ENCODE measurements at places on chromosomes 5 and 9. TPM values are rescaled to one million over a fixed set of nuclear protein-coding genes. Genes with fewer than 3 reads are reported as not detected.

The C5orf52 gene
- total RNA-seq, result not detected

The HACD4 gene
- total RNA-seq, result 14.5 TPM

The CDX1 gene
- 0.21 TPM for total RNA-seq

The PDZD2 gene
- 8.1 TPM for total RNA-seq

The LCN9 gene
- not detected for total RNA-seq

The DOCK8 gene
- 12.5 TPM for total RNA-seq

The LTC4S gene
- 1.8 TPM for total RNA-seq

The SOHLH1 gene
- total RNA-seq, result not detected

The ADAMTS19 gene
- 107 TPM for total RNA-seq

The KIF20A gene
- 25.4 TPM for total RNA-seq

The BNIP1 gene
- 15.1 TPM for total RNA-seq

The FBP2 gene
- total RNA-seq, result 2.2 TPM

The RPS14 gene
- total RNA-seq, result 2,233 TPM

The SLCO4C1 gene
- 1.4 TPM for total RNA-seq

The GRXCR2 gene
- total RNA-seq, result not detected

The SYK gene
- total RNA-seq, result 12.1 TPM

The LCN1 gene
- not detected for total RNA-seq

The CHSY3 gene
- 23.4 TPM for total RNA-seq

GRCh38 chr9:138067613-138068367 lies 190.2 kb downstream of the CACNA1B start:
- DNase-seq, result no peak

GRCh38 chr5:1318659-1319251 lies 23.9 kb upstream of the TERT start:
- no peak for DNase-seq

- no peak for DNase-seq
Observed at GRCh38 chr5:128956164-128956563, 9.1 kb upstream of the SLC27A6 start.

GRCh38 chr9:102049586-102050246 lies 311.3 kb upstream of the GRIN3A start:
- no peak for DNase-seq

DNA sequence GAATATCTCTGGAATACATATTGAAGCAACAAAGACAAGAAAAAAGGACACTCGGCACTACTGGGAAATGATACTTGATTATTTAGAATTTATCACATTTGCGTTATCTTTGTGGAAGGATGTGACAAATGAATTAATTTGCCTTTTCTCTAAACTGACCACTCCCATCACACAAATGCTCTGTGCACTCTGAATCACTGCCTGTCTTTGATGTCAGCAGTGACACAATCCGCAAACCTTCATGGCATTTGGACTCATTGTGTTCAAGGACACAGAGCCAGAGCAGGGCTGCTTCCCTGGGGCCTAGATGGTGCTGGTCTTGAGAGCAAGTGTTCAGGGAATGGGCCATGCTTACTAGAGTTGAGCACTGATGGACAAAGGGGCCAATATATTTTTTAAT lies 4.9 kb upstream of the KIF4B start:
- no peak for DNase-seq

GRCh38 chr9:27549196-27549755 lies 19.7 kb upstream of the MOB3B start:
- DNase-seq, result peak; percentile 36

GRCh38 chr5:118211606-118212005 lies 776.7 kb downstream of the DTWD2 start:
- no peak for DNase-seq

DNA sequence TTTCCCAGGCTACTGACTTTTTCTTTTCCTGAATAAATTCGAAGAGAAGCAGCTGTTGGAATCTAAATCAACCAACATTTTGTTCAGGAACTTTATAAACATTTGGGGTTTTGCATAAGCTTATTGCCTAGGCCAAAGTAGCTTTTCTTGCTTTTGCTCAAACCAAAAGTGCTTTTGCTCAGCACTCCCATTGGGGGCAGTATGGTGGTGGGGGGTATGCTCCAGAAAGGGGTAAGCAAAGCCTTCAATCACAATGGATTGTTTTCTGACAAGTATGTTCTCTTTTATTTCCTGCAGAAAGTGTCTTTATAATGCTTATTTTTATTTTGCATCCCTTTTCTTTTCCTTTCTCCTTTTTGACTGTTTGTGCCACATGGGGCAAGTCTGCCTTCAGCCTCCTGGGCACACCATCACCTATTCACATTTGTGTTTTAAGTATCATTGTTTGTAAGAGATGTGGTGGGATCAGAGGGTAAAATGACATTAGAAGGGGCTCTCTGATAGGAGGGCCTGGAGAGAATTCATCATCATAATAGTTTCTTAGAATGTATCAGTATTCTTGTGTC lies 86.0 kb downstream of the PRDM6 start:
- no peak for DNase-seq

DNA sequence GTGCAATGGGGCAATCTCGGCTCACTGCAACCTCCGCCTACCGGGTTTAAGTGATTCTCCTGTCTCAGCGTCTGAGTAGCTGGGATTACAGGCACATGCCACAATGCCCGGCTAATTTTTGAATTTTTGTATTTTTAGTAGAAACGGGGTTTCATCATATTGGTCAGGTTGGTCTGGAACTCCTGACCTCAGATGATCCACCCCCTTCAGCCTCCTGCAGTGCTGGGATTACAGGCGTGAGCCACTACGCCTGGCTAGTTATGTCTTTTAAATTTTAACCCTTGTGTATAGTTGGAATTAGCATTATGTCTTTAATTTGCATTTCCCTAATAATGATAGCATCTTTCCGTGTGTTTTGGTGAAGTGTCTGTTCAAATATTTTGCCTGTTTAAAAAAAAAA lies 11.5 kb downstream of the GPBP1 start:
- DNase-seq, result no peak

- DNase-seq, result no peak
Observed at GRCh38 chr5:147417135-147417813, 92.6 kb downstream of the DPYSL3 start.

DNA sequence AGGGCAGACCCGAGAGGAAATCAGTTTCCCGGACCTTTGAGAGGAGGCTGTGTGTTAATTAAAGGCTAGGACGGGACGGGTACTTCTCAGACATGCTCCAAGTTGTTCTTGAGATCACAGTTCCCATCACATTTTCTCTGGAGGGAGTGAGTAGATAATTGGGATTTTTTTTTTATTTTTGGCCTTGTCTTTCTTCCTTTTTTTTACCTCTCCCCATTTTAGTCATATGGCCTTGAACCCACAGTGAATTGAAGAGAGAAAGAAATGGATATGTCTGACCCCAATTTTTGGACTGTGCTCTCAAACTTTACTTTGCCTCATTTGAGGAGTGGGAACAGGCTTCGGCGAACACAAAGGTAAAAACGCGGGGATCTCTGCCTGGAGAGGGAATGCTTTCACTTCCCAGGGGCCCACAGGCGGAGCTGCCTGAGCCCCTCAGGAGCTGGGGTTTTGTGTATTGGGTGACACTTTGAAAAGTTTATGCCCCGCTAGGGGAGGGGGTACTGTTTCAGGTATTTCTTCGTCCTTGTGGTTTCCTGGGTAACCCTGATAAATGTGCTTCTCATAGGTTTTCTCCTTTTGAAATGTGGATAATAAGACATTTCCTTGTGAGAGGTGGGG lies 191.8 kb downstream of the CD180 start:
- no peak for DNase-seq

- DNase-seq, result no peak
Observed at GRCh38 chr9:103999375-104000062, 94.6 kb upstream of the SMC2 start.

GRCh38 chr5:58751222-58751837 lies 168.5 kb downstream of the RAB3C start:
- no peak for DNase-seq

GRCh38 chr9:121542025-121542424 lies 42.4 kb upstream of the GGTA1 start:
- DNase-seq, result no peak

DNA sequence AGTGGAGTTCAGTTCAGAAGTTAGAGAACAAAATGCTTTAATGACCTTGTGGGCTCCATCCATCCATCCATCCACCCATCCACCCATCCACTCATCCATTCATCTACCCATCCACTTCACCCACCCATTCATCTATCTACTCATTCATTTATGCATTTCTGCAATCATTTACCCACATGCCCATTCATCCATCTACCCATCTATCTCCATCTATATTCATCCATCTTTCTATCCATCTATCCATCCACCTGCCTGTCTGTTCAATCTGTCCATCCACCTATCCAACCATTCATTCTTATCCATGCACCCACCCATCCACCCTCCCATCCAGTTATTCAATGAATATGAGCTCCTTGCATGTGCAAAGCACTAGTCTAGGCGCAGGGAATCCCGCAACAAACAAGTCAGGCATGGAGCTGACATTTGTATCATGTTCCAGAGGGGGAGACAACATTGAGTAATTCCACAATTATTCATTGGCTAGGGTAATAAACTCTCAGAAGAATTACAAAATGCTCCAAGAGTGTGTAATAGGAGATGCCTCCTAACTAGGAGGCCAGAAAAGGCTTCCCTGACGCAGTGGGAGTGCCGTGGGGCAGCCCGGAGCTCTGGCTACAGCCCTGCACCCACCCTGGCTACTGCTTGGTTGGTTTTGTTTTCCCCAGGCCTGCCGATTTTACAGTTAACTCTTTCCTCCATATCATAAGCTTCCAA lies 211.2 kb downstream of the NXNL2 start:
- DNase-seq, result no peak

GRCh38 chr9:126084008-126084407 lies 242.6 kb upstream of the MVB12B start:
- no peak for DNase-seq

DNA sequence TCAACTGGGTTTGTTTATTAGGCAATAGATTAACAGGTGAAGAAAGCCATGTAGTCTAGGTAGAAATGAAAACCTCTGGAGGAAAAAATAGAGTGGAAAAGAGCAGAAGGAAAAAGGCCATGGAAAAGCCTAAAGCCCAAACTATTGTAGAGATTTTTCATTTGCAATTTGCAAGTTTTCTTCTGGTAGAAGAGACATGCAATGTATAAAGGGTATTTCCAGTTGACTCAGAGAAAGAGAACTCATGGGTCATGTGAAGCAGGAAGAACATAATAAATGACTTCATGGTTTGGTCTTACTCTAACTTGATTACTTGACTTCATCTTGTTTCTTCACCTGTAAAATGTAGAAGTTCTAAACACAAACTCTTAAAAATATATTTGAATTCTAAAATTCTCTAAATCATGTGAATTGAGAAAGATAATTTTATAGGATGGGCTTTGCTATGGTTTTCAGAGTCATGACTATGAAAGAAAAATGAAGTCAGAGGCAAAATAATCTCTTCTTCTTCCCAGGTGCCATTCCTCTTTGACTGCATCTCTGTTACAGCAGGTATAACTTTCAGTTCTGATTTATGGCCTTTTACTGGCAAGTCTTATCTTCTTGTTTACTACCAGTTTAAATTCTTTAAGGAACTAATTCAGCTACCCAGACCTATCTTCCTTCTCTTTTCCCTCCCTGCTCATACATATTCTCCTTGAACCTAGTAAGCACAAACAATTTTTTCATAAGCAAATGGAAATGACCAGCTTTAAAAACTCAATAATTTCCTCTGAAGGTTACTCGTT lies 47.7 kb upstream of the TMC1 start:
- DNase-seq, result no peak

GRCh38 chr5:127906562-127907204 lies 176.9 kb upstream of the SLC12A2 start:
- DNase-seq, result no peak

DNA sequence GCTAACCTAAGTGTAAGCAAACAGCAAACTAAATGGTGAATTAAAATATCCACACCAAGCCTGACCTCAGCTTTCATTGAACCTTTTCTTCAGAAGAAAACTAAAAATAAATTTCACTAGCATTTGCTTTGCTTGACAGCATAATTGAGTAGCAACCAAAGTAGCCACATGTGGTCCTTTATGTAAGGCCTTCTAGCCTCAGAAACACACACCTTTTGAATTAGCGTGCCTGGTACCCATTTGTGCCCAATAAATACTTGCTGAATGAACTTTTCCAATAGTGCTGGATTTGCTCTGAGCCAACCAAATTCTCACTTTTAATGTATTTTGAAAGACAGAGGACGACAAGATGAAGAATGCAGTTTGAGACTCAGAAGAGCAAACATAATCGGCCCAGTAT lies 2.1 kb upstream of the NIPBL start:
- DNase-seq, result no peak

- DNase-seq, result no peak
Observed at GRCh38 chr5:177402271-177403043, 2.0 kb upstream of the PFN3 start.

- no peak for DNase-seq
Observed at GRCh38 chr5:87829217-87829551, 416.5 kb upstream of the CCNH start.

- DNase-seq, result no peak
Observed at GRCh38 chr5:165956854-165957253, 2334.6 kb upstream of the WWC1 start.

- DNase-seq, result no peak
Observed at GRCh38 chr9:134204991-134205578, 40.7 kb upstream of the RNU6ATAC start.

DNA sequence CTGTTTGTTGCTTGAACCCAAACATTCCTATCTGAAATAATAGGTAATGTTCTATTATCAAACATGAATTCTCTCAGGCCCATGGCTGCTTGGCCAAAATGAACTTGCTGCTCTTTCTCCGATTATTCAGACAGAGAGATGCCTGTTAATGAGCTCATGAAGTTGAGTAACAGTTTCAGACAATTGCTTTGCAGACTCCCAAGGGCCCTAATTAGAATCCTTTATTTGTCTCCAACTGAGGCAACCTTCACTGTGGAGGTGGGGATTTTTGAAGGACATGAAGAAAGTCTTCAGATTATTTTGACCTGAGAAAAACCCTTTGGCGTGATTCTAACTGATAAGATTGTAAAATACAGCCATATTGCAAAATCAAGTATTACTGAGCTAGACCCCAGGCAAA lies 466.7 kb downstream of the NFIB start:
- DNase-seq, result no peak

DNA sequence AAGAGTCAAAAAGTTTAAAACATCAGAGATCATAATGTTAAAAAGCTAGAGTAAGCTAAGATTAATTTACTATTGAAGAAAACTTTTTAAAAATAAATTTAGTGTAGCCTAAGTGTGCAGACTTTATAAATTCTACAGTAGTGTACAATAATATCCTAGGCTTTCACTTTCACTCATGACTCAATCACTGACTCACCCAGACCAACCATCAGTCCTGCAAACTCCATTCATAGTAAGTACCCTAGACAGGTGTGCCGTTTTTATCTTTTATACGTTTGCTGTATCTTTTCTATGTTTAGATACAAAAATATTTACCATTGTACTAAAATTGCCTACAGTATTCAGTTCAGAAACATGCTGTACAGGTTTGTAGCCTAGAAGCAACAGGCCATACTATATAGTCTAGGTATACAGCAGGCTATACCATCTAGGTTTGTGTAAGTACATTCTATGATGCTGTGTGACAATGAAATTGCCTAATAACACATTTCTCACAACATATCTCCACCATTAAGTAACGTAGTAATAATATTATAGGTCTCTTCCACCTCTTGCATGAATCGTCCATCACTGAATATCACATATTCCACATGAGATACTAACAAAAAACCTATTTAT lies 59.2 kb downstream of the MEGF9 start:
- DNase-seq, result no peak

- DNase-seq, result no peak
Observed at GRCh38 chr5:73565969-73566547, 515 bp downstream of the UTP15 start.

GRCh38 chr9:82891321-82891720 lies 171.6 kb downstream of the RASEF start:
- DNase-seq, result no peak

GRCh38 chr9:87729246-87729645 lies 3.3 kb downstream of the CTSL start:
- no peak for DNase-seq

All from urinary bladder (tissue), 4 donors.